ENCODE measurements at places on chromosomes 3 and 15. TPM values are rescaled to one million over a fixed set of nuclear protein-coding genes. Genes with fewer than 3 reads are reported as not detected.

Gene RPL4
- 1,679 TPM for total RNA-seq

Gene SI
- total RNA-seq, result not detected

Gene SOX14
- total RNA-seq, result not detected

Gene CCRL2
- total RNA-seq, result not detected

Gene LRRC34
- 3.6 TPM for total RNA-seq

- no peak for DNase-seq
- H3K4me1 ChIP-seq, result no peaks in the 10 kb centered on the region
- no peaks in the 10 kb centered on the region for H3K27me3 ChIP-seq
- H3K36me3 ChIP-seq, result no peaks in the 10 kb centered on the region
- no peak overlapping the region for H3K4me3 ChIP-seq
- no peak overlapping the region for H3K27ac ChIP-seq
Measured at GRCh38 chr3:5030152-5030551, 50.9 kb downstream of the BHLHE40 start.

GRCh38 chr15:80856809-80857377 lies 77.7 kb downstream of the CEMIP start:
- H3K36me3 ChIP-seq, result no peaks in the 10 kb centered on the region
- no peak overlapping the region for H3K4me3 ChIP-seq
- DNase-seq, result no peak
- no peaks in the 10 kb centered on the region for H3K4me1 ChIP-seq
- peaks cover 5% of the 10 kb centered on the region for H3K27me3 ChIP-seq

DNA sequence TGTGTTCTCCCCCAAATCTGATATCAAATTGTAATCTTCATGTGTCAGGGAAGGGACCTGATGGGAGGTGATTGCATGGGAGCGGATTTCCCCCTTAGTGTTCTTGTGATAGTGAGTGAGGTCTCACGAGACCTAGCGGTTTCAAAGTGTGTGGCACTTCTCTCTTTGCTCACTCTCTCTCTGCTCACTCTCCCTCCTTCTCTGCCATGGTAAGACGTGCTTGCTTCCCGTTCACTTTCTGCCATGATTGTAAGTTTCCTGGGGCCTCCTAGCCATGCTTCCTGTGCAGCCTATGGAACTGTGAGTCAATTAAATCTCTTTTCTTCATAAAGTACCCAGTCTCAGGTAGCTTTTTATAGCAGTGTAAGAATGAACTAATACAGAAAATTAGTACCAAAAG lies 30.6 kb upstream of the OR5H6 start:
- peaks cover 2% of the 10 kb centered on the region for H3K27me3 ChIP-seq
- H3K27ac ChIP-seq, result no peak overlapping the region
- no peak for DNase-seq
- H3K36me3 ChIP-seq, result no peaks in the 10 kb centered on the region

DNA sequence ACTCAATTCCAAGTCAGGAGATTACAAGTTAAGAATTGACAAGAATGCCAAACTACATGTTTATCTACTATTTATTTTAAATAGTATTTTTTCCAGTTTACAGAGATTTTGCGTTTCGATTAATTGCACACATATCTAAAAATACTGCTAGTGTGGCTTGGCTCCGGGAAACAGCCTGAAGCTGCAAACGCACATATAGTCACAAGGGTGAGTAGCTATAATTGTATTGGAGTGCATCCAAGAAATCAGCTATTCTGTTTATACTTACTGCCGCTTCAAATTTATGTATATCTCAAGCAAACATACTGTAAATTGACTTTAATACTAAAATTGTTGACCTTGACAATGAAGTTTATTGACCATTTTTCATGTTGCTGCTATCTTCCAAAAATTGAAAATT lies 77.0 kb upstream of the PLSCR5 start:
- no peaks in the 10 kb centered on the region for H3K36me3 ChIP-seq
- no peak for DNase-seq
- H3K27ac ChIP-seq, result no peak overlapping the region
- H3K4me1 ChIP-seq, result no peaks in the 10 kb centered on the region
- no peak overlapping the region for H3K4me3 ChIP-seq
- no peaks in the 10 kb centered on the region for H3K27me3 ChIP-seq

All from glutamatergic neuron (in vitro differentiated cells).